ENCODE measurements at places on chromosomes 4 and X.

- no peaks in the 10 kb centered on the region for H3K27me3 ChIP-seq
- no peak for DNase-seq
- H3K4me3 ChIP-seq: no peak overlapping the region
- H3K27ac ChIP-seq: no peak overlapping the region
Observed at GRCh38 chr4:100984901-100985300, 362.4 kb downstream of the PPP3CA start.

DNA sequence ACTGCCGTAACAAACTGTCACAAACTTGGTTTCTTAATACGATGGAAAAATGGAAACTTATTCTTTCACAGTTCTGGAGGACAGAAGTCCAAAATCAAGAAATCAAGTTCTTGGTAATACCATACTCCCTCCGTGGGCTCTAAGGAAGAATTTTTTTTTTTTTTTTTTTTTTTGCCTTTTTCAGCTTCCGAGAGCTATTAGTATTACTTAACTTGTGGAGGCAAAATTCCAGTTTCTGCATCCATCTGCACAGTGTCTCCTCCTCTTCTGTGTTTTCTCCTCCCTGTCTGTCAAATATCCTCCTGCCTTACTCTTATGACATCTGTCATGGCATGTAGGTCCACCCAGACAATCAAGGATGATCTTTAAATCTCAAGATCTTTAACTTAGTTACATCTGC, 426.6 kb downstream of the SPRY1 start:
- no peak overlapping the region for H3K27ac ChIP-seq
- DNase-seq: no peak
- H3K4me1 ChIP-seq: no peaks in the 10 kb centered on the region
- no peaks in the 10 kb centered on the region for H3K36me3 ChIP-seq
- H3K27me3 ChIP-seq: no peaks in the 10 kb centered on the region

DNA sequence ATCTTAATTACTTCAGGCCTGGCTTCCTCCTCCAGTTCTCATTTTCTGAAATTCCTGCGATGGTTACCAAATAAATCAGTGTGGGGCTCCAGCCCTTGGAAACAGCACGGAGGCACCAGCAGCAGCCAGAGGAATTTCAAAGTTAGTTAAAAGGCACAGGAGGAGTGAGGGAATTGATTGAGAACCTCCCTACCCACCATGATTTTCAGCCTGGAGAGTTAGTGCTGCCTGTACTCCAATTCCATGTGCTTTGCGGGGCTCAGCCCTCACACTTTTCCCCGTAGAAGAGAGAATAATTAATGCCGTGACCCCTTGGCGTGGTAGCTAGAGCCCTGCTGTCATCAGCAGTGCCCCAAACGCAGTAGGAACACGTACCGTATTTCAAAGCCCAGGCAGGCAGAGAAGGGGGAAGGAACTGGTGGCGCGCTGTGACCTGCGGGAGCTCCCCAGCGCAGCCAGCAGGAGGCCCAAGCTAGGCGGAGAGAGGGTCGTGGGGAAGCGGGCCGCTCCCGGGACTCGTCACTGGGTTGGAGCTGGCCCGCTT, 84.0 kb upstream of the IGFBP7 start:
- H3K27me3 ChIP-seq: no peaks in the 10 kb centered on the region
- no peaks in the 10 kb centered on the region for H3K36me3 ChIP-seq
- H3K27ac ChIP-seq: no peak overlapping the region
- H3K4me1 ChIP-seq: no peaks in the 10 kb centered on the region
- no peak overlapping the region for H3K4me3 ChIP-seq

DNA sequence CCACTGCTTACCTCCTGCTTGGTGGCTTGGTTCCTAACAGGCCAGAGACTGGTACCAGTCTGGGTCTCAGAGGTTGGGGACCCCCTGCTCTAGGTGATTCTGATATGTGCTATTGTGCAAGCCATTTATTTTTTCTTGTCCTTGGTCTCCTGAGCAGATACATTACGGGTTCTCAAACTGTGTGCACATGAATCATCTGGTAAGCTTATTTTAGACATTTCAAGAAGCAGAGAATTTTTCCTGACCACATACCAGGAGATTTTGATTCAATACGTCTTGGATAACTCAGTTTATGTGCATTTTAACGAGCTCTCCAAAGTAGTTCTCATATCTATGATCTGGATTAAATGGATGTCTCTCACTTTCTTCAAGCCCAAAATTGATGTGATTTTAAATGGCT, 77.2 kb downstream of the FHIP1A start:
- no peak for DNase-seq
- no peaks in the 10 kb centered on the region for H3K27me3 ChIP-seq
- no peaks in the 10 kb centered on the region for H3K36me3 ChIP-seq
- no peak overlapping the region for H3K27ac ChIP-seq
- no peak overlapping the region for H3K4me3 ChIP-seq

- no peaks in the 10 kb centered on the region for H3K27me3 ChIP-seq
- H3K27ac ChIP-seq: no peak overlapping the region
- no peak for DNase-seq
- no peaks in the 10 kb centered on the region for H3K36me3 ChIP-seq
- H3K4me3 ChIP-seq: no peak overlapping the region
Observed at GRCh38 chrX:45794995-45795337, 594.3 kb upstream of the DIPK2B start.

- H3K4me3 ChIP-seq: no peak overlapping the region
- DNase-seq: no peak
- no peak overlapping the region for H3K27ac ChIP-seq
- H3K27me3 ChIP-seq: no peaks in the 10 kb centered on the region
Observed at GRCh38 chr4:144967161-144967560, 130.8 kb downstream of the ANAPC10 start.

GRCh38 chrX:1554469-1555210, 17.7 kb upstream of the P2RY8 start:
- no peak overlapping the region for H3K27ac ChIP-seq
- H3K4me3 ChIP-seq: no peak overlapping the region
- H3K4me1 ChIP-seq: no peaks in the 10 kb centered on the region
- H3K36me3 ChIP-seq: no peaks in the 10 kb centered on the region

- no peaks in the 10 kb centered on the region for H3K27me3 ChIP-seq
- H3K4me3 ChIP-seq: no peak overlapping the region
- no peaks in the 10 kb centered on the region for H3K36me3 ChIP-seq
- no peak overlapping the region for H3K27ac ChIP-seq
- peaks cover under 1% of the 10 kb centered on the region for H3K4me1 ChIP-seq
Observed at GRCh38 chr4:26958925-26959653, 98.4 kb downstream of the STIM2 start.

DNA sequence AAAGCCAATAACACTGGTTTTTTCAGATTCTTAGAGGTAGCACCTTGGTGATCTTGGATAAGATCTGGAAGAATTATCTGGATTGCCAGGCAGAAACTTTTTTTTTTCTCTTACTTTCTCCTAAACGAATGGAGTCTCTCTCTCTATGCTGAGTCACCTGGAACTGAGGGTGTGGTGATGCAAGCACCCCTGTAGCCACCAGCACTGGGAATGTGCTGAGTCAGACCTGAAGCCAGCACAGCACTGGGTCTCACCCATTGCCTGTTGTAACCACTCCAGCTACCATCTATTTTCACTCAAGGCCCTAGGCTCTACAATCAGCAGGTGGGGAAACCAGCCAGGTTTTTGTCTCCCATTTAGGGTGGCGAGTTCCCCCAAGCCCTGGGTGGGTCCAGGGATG, 923.8 kb downstream of the RAPGEF2 start:
- H3K36me3 ChIP-seq: no peaks in the 10 kb centered on the region
- DNase-seq: no peak
- no peak overlapping the region for H3K4me3 ChIP-seq
- H3K4me1 ChIP-seq: no peaks in the 10 kb centered on the region
- H3K27me3 ChIP-seq: no peaks in the 10 kb centered on the region

DNA sequence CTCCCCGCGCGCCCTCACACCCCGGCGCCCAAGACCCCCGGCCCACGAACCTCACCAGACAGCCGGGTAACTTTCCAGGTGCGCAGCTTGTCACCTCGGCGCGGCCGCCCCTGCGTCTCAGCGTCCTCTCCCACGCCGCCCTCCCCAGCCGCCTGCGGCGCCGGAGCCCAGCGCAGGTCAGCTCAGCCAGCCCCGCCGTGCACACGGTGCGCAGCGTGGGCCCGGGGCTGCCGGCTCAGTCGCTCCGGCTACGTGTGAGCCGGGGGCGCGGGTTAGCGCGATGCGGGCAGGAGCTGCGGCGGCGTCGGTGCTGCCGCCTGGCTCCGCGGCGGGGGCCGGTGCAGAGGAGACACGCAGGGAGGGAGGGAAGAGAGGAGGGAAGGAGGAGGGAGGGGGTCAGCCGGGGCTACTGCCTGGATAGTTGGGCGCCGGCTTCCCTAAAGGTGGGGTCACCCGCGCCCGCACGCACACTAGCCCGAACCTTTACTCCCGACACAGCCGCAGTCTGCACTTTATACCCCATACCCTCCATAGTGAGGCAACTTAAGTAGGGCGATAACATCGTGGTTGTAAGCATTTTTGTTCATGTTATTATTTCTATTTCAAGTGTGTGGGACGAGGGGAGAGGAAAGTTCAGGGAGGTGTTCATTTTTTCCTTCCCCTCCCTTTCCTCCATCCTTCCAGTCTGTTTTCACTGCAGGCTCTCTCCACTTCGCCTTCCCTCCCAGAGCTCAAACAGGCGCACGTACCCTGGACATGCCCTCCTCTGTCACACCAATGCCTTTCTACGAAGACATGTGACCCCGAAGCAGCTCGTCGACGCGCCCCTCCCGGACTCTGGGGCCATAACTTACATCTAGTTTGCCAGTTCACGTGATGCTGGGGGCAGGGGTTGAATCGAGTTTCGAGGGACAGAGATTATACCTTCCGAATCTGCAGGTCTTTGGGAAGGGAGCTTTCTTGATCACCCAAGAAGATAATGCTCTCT, at the start of gene PRKG2:
TSS of gene PRKG2 (minus strand) at position 342 of the 988 bp plus-strand sequence. CDS start 10,175 bp downstream, outside the sequence.
- no peak within 1 kb of the TSS for H3K27ac ChIP-seq
- no peak for DNase-seq
- no peak within 1 kb of the TSS for H3K4me3 ChIP-seq

- peaks cover 21% of the 10 kb centered on the region for H3K4me1 ChIP-seq
- H3K27ac ChIP-seq: no peak overlapping the region
- no peak overlapping the region for H3K4me3 ChIP-seq
Observed at GRCh38 chr4:40848940-40849339, 99.2 kb downstream of the NSUN7 start.

- DNase-seq: no peak
- no peak overlapping the region for H3K4me3 ChIP-seq
- no peaks in the 10 kb centered on the region for H3K27me3 ChIP-seq
Observed at GRCh38 chrX:96474029-96474740, 210.5 kb upstream of the DIAPH2 start.

- H3K36me3 ChIP-seq: no peaks in the 10 kb centered on the region
- no peaks in the 10 kb centered on the region for H3K27me3 ChIP-seq
- H3K27ac ChIP-seq: no peak overlapping the region
- H3K4me1 ChIP-seq: peaks cover 12% of the 10 kb centered on the region
- no peak for DNase-seq
- no peak overlapping the region for H3K4me3 ChIP-seq
Observed at GRCh38 chr4:23866450-23867075, 23.3 kb downstream of the PPARGC1A start.

DNA sequence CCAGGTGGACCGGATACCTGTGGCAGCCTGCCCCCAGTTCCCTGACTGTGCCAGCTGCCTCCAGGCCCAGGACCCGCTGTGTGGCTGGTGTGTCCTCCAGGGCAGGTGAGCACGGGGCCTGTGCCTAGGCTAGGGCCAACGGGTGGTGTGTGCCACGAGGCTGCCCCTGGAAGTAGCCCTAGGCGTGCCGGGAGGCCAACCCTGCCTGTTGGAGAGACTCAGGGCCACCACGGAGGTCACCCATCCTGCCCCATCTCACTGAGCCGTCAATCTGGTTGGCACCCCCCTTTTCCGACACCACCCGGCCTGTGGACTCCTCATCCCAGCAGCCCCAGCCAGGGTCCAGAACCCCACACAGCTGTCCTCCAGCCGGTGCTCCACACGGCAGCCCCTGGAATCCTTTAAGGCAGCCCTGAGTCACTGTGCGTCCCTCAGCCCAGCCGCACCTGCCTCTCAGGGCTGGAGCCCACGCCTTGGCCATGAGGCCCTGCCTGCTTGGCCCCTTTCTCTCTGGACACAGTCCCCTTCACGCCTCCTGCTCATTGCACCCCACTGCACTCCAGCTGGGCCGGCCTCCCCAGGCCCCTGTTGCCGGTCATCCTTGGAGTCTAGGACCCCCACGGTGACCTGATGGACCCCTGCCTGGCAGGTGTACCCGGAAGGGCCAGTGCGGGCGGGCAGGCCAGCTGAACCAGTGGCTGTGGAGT, 5.3 kb downstream of the PLXNB3 start:
- H3K27me3 ChIP-seq: no peaks in the 10 kb centered on the region
- no peaks in the 10 kb centered on the region for H3K4me1 ChIP-seq
- H3K36me3 ChIP-seq: no peaks in the 10 kb centered on the region
- no peak for DNase-seq
- H3K27ac ChIP-seq: no peak overlapping the region
- no peak overlapping the region for H3K4me3 ChIP-seq

DNA sequence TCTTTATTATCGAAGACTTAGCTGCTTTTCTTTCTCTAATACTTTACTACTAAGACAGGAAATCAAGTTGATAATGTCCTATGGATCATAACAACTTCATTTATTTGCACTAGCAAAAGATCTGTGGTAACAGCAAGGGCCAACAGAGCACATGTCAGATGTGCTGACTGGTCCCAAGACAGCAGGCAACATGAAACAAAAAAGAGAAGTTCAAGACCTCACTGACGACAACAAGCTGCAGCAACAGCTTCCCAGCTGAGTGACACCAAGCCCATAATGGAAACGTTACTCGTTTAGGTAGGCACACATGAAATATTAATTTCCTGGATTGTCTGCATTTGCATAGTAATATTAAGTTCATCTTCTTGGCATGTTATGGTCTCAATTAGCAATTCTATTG, 126.9 kb downstream of the UNC5C start:
- H3K27ac ChIP-seq: no peak overlapping the region
- H3K4me3 ChIP-seq: no peak overlapping the region
- no peaks in the 10 kb centered on the region for H3K36me3 ChIP-seq
- no peaks in the 10 kb centered on the region for H3K27me3 ChIP-seq

DNA sequence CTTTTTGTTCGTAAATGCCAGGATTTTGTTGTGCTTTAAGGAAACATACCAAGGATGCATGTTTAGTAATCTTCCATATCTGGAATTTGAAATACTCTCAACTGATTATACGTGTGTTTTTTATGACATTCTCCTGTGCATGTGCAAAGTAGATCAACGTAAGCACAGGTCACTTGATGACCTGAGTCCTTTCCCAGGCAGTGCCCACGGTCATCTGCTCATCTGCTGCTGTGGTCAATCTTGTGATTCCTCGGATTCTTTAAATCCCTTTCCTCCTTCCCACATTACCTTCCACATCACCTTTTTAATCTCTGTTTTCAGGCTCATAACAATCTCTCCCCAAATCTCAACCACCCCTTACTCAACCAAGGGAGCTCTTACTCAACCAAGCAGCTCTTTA, 104.1 kb downstream of the RASL11B start:
- no peaks in the 10 kb centered on the region for H3K27me3 ChIP-seq
- H3K4me1 ChIP-seq: no peaks in the 10 kb centered on the region
- no peak overlapping the region for H3K27ac ChIP-seq
- DNase-seq: no peak
- no peak overlapping the region for H3K4me3 ChIP-seq
- no peaks in the 10 kb centered on the region for H3K36me3 ChIP-seq

Data from thyroid gland (tissue), 4 donors.